ENCODE measurements at places on chromosomes 5 and 9.

DNA sequence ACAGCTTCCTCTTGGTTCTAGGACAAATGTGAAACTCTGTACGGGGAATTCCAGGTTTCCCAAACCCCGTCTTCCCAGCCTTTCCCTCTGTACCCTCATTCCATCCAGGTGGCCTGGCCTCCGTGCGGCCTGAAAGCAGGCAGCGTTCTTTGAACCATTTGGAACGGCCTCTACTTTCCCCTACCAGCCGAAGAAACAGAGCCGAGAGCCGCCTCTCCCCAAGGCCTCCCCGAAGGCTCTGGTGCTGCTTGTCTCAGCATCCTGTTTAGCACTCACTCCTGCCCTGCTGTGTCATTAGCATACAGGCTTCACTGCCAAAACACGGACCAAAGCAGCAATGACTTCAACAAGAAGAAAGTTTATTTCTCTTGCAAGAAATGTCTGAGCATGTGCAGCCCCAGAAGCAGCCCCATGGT lies 137.7 kb downstream of the HSD17B3 start:
- no peak for DNase-seq

- no peak for DNase-seq
Observed at GRCh38 chr9:3863111-3863528, 337.3 kb upstream of the RFX3 start.

DNA sequence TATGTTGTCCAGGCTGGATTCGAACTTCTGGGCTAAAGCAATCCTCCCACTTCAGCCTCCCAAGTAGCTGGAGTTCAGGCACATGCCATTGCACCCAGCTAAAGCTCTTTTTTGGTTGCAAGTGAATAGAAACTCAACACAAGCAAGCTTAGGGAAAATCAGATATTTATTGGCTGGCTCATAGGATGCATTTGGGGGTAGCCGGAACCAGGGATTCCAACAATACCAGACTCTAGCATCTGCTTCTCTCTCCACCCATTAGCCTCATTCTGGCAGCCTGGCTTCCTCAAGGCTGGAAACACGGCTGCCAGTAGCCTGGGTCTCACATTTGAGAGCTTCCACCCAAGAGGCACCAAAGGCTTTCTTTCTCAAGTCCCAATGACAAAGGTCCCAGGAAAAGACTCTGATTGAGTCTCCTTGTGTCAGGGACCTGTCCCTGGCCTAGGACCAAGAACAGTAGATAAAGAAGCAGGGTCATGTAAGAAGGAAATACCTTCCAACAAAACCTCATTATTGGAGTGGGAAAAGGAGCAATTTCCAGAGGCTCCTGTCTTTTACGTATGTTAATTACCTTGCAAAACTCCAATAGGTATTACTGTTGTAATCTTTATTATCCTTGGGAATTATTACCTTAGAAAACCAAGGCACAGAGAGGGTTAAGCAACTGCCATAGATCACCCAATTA lies 23.0 kb upstream of the B4GALT1 start:
- no peak for DNase-seq

GRCh38 chr9:85431339-85432102 lies 310.2 kb downstream of the AGTPBP1 start:
- DNase-seq: no peak

DNA sequence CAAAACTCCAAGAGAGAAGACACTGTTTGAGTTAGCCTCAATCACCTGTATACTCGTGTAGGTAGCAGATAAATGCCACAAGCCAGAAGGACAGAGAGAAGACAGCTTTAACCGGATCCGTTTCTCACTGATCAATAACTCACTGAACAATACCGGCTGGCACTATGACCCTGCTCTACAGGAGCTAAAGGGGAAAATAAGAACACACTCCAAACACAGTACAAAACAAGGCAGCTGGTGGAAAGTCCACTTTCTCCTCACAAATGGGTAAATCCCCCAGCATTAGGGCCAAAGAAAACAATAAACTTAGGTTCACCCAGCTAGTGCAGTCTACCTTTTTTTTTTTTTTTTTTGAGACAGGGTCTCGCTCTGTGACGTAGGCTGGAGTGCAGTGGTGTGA lies 169.4 kb downstream of the CRB2 start:
- DNase-seq: no peak

DNA sequence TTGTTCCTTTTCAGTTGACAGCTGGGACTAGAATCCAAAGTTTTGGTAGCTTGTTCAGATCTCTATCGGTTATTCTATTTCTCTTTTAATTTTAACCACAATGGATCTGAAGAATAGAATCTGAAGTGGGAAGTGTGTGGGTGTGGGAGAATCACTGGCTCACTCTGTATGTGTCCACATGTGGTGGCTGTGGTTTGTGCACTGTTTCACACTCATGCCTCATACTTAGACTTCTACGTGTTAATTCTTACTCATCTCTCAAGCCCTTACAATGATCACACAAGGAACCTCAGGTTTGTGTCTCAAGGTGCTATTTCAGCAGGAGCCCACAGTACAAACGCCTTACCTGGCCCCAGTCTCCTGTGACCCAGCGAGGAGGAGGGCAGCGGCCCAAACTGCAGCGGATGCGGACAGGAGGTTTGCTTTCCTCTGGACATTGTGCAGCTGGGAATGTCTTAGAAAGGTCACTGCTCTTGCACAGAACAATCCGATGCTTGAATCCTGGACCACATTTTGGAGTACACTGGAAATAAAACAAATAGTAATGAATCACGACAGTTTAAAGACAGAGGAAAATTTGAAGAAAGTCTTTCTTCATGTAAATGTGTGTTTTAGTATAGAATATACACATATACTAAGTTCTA lies 309.1 kb downstream of the ADAMTS6 start:
- no peak for DNase-seq

DNA sequence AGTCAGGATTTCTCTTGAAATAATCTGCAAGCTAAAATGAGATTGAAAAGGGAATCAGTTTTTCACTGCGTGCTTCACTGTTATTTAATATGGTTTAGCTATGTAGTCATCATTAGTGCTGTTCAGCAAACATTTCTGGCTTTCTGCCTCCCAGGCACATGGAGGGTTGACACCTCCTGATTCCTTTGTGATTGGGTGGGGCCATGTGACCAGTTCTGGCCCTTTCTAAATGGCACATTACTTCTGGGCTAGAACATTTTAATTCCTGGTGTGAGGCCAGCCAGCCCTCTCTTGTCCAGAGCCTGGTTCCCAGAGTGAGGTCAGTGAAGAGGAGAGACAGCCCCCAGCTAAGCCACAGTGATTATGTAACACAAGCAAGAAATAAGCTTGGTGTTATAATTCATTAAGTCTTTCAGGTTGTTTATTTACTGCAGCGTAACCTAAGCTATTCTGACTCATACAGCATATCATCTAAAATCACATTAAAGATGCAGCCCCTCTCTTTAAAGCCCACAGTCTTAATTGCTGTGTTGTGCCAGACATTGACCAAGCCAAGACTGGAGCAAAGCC lies 17.4 kb upstream of the ARSI start:
- no peak for DNase-seq

DNA sequence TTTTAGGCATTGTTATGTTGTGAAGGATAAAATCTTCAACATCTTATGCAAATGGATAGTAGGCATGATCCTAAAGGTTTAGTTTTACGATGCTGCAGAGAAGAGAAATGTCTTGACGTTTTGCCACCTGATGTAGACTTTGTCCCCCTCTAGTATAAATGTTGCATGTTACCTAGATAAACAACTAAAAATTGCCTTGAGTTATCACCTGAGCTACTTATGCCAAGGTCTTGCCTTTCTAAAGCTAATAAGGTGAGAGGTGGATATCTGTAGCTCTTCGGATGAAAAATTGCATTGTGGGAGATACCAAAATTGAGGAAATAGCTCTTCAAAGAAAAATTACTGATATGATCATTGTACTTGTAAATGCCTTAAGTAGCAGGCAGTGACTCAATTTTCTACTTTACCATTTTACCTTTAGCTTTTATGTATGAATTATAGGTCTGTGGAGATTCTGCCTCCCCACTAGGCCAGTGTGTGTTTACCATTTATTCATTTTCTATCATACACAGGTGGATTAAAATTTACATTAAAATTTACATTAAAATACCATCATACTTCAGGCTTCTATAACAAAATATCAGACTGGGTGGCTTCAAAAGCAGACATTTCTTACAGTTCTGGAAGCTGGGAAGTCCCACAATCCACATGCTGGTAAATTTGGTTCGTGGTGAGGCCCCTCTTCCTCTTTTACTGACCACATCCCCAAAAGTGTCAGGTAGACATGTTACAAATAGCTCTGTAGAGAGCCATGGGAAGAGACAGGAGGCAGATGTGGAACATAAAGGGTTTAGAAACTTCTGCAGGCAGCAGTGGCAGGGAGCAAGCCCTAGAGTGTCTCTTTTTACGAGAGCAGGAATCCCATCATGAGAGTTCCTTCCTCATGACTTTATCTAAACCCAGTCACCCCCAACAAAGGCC lies 100.7 kb upstream of the ERBIN start:
- no peak for DNase-seq

DNA sequence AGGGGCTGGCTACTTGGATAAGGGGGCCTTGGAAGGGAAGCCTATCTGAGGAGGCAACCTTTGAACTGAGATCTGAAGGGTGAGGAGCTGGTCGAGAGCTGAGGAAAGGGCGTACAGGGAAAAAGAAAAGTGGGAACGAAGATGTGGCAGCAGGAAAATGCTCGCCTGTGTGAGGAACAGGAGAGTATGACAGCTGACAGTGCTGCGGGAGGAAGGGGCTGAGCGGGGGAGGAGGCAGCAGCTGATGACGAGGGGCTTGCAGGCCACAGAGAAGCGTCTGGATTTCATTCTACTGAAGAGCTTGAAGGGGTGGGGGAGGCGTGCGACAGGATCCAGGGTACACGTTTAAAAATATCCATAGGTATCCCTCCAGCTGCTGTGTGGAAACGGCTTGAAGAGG lies 28.9 kb downstream of the SH3PXD2B start:
- DNase-seq: no peak

- no peak for DNase-seq
Observed at GRCh38 chr9:120358877-120359276, 221.1 kb downstream of the CDK5RAP2 start.

DNA sequence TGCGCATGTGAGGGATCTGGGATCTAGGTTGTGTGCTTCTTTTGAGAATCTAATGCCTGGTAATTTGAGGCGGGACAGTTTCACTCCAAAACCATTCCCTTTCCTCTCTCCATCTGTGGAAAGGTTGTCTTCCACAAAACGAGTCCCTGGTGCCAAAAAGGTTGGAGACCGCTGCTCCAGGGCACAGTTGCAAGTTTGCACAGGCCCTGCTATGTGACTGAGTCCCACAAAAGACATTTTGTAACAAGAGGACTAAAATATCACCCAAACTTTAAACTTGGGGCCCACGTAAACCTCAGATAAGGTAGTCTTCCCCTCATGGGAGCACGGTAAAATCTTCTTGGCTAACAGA lies 5.8 kb upstream of the ZNF367 start:
- no peak for DNase-seq

DNA sequence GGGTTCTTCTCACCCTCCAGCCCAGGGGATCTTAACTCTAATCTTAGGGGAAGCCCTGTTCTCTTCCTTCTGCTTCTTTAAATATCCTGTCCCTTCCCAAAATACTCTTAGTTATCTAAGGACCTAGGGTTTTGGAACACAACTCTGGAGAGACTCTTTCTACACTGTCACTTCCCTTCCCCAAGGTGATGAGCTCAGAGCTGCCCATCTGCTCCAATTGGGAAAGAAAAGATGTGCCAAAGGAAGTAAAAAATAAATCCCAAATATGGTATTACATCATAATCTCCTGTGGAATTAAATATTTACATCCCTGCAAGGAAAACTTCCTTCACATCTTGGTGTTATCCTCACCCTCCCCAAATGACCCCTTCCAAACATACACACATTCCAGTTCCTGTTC lies 291.2 kb downstream of the EPB41L4A start:
- DNase-seq: no peak

DNA sequence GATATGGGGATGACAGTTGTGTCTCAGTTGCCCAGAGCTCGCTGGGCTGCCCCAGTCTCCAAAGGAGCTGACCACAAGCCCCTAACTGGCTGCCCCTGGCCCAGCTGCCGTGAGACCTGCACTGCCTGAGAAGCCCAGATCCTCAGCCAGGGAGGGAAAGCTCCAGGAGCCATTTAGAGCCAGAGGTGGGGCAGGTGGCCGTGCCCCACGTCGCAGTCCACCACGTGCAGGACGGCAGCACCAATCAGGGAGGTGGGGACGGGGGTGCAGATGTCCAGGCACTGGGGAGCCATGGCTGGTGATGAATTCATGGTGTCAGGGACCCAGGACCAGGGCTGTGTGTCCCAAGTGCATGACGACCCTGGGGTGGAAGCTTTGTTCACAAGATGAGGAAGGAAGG lies 13.4 kb downstream of the PRRX2 start:
- DNase-seq: no peak

DNA sequence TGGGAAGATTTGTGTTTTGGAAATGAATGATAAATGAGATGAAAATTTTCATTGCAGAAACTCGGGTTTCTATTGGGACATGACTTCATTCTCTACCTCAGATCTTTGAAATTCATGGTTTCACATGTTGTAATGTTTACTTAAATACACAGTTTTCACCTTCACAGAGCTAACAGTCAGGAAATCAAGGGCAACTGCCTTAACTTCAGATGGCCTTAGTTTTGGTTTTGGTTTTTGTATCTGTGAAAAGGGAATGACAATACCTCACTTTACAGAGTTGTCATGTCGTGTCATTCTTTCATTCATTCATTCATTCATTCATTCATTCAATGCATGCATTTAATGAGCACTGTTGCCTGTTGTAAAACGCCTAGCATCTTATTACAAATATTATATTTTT lies 41.9 kb downstream of the NIM1K start:
- DNase-seq: no peak

DNA sequence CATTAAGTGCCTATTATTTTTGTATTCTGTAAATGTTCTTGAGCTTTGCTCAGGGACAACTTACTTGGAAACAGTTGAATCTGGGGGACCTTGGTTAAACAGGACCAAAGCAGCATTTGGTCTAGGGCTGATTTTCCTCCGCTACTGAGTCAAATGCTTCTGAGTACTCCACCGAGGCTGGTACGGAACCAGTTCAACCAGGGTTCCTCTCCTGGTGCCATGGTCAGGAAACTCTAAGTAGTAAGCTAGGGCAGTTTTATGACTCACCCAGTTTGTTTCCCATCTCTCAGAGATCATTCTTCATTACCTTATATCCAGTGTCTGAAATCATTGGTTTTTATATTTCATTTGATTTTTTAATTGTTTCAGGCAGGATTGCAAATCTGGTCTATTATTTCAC lies 111.9 kb upstream of the TNFAIP8 start:
- no peak for DNase-seq

DNA sequence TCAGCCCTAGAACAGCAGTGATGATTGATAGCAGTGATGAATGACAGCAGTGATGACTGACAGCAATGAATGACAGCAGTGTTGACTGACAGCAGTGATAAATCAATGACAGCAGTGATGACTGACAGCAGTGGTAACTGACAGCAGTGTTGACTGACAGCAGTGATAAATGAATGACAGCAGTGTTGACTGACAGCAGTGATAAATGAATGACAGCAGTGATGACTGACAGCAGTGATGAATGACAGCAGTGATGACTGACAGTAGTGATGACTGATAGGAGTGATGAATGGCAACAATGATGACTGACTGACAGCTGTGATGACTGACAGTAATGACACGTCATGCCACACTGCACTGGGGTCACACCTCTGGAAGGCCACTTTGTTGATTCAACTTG lies 106.8 kb downstream of the ENTREP1 start:
- no peak for DNase-seq

Measured in activated T-cell treated with anti-CD3 and anti-CD28 coated beads for 4 hours (primary cell).